ENCODE measurements at places on chromosomes 3 and 15.
A peak's percentile ranks its signal among the peaks of the same experiment; 100 is the strongest.

GRCh38 chr3:38528457-38528856 lies 32.3 kb downstream of the EXOG start:
- no peak for DNase-seq

DNA sequence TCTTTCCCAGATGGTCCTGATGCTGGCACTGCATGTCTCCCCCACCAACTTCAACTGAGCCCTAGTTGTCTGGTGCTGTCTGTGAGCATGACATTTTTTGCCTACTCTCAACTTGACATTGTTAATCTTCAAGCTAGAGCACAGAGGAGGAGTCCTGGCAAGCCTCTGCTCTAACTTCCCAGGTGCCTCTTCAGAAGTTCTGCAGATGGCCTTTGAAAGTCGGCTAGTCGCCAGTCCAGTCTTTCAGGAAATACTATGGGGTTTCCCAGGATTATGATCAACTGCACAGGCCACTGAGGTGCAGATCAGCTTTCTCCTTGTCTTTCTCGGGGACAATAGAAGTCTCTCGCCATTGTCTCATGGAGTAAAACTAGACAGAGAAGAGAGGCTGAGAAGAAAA lies 86.7 kb downstream of the ST8SIA2 start:
- no peak for DNase-seq

DNA sequence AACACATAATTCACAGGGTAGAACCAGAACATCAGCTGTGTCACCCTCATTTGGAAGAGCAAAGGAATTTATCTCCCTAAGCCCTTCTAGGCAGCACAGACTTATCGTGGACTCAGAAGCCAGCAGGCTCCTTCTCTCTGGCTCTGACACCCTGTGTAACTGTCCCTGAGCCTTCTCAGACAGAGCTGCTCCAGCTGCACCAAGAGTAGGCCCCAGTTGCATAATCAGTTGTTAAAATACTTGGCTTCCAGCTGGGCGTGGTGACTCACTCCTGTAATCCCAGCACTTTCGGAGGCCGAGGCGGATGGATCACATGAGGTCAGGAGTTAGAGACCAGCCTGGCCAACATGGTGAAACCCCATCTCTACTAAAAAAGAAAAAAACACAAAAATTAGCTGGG lies 49.4 kb upstream of the ACVR2B start:
- no peak for DNase-seq

DNA sequence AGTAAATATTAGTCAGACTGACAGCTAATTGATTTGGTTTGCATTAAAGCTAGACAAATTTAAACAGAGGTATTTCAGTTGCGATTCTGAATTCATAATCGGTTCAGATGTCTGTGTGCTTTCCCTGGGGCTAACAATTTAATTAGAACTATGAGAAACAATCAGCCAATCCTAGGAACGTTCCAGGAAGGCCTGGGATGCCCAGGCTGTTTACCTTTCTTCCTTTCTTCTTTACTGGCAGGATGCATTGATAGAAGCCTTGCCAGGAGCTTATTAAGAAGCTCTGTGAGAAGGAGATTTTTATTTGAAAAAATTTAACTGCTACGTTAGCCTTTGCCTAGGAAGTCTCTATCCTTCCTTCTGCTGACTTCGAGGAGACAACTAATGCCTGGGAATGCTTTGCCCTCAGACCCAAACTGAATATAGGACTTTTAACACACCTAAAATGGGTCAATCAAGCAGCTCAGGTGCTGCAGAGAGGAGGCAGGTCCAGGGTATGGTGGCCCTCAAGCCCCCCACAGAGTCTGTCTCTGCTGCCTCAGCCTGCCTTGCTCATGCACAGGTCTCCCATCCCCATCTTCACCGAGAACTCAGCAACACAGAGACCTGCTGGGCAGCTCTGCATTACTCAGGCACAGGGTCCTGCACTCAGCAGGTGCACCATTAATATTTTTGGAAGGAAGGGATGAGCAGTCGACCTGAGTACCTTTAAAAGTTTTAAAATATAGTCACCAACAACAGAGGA lies 48.5 kb downstream of the PCSK6 start:
- DNase-seq = no peak

DNA sequence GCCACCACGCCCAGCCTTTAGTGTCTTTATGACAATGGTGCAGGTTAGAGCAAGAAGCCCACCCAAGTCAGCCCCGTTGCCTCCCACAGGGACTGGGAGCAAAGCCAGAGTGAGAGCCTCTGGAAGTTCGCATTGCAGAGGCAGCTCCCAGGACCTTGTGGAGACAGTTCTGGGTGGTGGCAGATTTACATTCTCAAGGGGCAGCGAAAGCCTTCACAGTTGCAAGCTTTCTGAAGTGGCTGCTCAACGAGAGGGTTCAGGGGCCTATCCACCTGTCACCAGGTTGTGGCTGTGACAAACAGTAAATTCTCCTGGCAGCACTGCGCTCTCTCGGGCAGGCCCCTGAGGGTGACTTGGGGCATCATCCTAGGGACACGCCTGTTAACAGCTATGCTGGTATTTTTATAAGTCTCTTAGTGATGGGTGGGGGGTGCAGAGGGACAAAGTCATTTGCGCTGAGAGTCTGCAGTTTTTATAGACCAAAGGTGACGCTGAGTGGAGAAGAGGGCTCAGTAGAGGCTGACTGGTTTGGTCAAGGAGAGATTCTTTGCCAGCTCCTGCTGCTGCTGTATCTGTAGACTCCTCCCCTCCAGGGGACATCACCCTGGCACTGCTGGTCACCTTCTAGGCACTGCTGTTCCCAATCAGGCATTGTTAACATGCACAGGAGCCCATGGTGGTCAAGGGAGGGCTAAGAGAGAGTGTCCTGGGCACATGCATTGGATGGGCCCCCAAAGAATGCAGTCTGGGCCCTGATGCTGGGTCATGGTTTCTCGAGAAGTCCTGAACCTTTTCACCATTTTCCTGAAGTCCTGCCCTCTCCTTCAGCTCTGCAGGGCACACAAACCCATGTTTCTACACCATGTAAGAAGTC lies 57.5 kb upstream of the KLF13 start:
- no peak for DNase-seq

GRCh38 chr15:42358141-42358540 lies 1.2 kb upstream of the CAPN3 start:
- DNase-seq = no peak

GRCh38 chr3:100766069-100766468 lies 56.8 kb downstream of the TFG start:
- DNase-seq = no peak

DNA sequence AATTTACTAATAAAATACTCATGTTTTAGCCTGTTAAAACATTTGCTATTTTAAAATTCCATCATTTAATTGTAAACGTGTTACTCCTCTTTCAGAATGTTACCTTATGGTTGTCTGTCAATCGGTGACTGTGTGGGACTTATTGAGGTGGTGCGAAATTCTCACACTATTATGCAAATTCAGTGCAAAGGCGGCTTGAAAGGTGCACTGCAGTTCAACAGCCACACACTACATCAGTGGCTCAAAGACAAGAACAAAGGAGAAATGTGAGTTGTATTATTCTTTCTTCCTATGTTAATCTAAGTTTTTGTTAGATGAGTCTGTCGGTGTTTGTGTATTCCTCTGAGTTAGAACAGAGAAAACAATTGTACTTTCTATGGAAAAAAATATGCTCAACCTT lies 21.7 kb downstream of the KCNMB3 start:
- no peak for DNase-seq

- DNase-seq = peak; percentile 73
These were observed 18.3 kb upstream of the NTRK3 start for GRCh38 chr15:88274553-88275460.

DNA sequence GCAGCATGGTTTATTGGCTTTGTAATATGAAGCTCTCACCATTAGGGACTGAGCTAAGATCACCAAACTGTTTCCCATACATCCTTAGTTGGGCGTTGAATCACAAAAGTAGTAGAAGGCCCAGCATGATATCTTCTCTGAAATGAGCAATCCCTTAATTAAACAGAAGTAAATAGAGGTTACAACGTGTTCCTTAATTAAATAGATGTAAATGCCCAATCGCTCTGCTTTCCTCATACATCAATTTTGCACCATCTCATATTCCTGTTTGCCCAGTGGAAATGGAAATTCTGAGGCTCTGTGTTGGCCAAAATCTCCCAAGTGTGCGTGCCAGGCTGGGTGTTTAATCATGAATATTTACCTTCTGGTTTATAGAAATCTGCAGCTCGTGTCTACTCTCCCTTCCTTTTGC lies 107.4 kb upstream of the FOXB1 start:
- no peak for DNase-seq

GRCh38 chr3:123602325-123602724 lies 17.5 kb upstream of the HACD2 start:
- DNase-seq = no peak

DNA sequence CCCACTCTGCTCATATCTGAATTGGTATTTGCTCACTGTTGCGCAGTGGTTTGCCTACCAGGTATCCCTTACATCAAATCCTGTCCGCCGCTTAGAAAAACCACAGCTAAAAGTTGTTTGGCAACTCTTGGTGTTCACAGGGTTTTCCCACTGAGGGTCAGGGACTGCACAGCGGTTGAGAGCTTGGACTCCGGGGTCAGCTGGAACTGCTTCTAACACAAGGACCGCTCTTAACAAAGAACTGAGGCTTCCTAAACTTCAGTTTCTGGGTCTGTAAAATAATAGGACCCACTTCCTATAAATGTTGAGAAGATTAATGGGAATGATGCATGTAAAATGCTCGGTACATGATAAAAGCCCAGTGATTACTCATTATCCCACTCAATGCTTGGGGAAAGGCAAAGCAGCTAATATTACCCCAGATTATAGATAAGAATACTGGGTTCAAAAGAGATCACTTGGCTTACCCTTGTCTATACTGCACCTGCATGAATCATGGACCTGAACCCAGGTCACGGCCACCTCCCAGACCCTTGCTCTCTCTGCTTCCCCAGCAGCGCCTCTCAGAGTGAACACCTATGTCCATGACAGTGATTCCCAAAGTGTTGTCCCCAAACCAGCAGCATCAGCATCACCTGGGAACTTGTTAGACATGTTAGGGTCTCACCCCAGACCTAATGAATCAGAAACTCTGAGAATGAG lies 36.1 kb downstream of the LIPC start:
- peak; percentile 58 for DNase-seq

GRCh38 chr3:122502139-122502538 lies 12.6 kb downstream of the KPNA1 start:
- no peak for DNase-seq

GRCh38 chr3:127618891-127619290 lies 10.1 kb upstream of the PODXL2 start:
- DNase-seq = no peak

DNA sequence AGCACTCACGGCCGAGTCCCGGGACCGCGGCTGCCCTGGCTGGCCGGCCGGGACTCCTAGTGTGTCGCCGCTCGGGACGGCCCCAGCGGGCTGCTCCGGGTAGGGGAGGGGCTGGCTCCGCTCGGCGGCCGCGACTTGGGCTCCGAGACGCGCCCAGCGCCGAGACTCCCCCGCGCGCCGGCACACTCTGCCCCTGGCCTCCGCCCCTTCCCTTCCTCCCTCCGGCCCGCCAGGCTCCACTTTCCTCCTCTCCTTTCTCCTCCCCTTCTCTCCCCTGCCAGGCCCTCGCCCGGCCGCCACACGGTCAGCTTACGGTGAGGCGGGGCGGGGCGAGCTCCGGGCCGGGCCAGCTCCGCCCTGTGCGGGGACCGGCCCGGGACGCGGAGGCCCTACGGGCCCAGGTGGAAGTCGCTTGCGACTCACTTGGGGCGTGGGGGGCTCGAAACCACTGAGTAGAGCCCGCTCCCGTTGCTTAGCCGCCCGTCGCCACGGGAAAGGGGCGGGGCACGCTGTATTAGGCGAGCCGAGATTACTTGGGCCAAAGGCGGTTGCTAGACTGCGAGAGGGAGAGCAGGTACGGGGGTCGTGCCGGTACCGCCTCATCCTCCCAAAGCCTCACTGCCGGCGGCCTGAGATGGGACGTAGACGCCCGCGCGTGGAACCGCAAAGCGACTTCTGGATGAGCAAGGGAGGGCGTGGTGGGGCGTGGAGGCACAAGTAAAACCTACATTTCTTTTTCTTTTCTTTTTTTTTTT lies at the start of gene ITGB5:
ITGB5 (minus strand) TSS at position 189 of the 755 bp plus-strand sequence. CDS start 365 bp downstream, outside the sequence.
- DNase-seq = peak; percentile 83

DNA sequence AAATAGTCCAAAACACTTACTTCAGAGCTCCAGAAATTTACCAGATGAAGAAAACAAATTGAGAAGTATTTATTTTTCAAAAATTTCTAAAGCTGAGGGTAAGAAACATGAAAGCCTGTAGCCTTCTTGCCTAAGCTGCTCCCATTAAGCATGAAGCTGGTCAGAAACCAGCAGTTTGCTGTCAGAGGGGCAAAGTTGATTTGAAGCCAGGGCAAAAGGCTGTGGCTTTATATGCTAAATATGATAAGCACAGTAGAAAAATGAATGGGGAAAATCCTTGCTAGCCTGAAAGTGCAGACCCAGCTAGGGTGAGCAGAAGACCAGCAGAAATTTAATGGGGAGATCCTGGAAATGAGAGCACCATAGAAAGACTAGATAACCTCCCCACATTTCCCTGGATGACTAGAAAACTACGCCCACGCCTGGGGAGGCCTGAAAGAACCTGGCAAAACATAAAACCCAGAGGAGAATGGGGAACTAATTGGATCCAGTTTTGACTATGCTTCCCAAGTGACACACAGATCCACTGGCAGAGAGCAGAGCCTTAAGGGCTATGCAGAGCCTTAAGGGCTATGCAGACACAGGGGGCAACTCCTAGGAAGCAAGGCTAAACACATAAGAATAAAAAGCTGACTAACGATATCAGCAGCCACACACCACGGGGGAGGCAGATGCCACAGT lies 43.0 kb upstream of the HEG1 start:
- DNase-seq = no peak

DNA sequence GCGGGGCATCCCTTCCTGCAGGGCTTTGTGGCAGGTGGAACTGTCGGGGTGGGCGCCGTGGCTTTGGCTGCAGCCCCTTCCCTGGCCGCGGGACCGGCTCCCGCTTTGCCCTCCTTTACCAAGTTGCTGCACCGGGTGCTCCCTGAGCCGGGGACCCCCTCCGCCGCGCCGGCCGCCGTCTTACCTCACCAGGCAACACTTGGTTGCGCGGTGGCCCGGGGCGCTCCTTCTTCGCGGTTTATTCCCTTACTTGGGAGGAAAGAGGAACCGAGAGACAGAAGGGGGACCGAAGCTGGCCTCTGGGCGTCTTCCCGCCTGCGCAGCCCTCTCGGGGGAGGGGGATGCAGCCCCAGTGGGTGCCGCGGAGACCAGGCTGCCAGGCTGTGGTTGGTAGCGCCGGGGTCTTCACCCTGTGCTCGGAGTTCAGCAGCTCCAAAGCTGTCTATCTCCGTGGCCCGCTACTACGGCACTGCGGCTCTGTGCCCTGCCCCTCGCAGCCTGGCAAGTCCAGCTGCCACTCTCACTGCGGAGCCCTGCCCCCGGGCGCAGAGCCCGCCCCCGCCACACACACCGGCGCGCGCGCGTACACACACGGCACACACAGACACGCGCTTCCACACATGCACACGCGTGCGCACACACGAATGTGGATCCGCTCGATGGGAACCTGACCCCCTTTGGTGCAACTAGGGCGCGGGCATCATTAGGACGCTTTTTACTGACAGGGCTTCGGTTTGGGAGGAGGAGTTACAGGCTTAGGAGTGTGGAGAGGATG lies at the start of gene DGKG:
DGKG (minus strand) TSS at position 473 of the 775 bp plus-strand sequence. CDS start 41,775 bp downstream, outside the sequence.
- DNase-seq = no peak

Measured in lung (tissue), 17 donors.